ENCODE measurements at places on chromosomes 7 and 10.

GRCh38 chr10:83886871-83887270 lies 252.4 kb upstream of the GHITM start:
- no peak for DNase-seq

DNA sequence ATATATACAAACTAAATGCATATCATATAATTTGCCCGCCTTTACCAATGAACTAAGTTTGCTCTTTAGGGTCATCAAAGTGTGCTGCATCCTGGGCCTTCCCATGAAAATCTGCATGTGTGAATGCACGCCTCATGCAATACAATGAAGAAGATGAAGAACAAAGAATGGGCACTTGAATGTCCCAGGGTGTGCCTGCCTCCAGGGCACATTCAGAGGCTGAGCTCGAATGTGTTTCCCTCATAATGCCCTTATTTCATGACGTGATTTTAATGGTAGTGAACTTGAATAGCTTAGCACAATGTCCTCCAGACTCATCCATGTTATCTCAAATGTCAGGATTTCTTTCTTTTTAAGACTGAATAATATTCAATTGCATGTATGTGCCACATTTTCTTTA lies 824.9 kb downstream of the TNS3 start:
- DNase-seq: no peak

- DNase-seq: peak; percentile 36
Observed at GRCh38 chr7:15463801-15464666, 97.8 kb downstream of the AGMO start.

DNA sequence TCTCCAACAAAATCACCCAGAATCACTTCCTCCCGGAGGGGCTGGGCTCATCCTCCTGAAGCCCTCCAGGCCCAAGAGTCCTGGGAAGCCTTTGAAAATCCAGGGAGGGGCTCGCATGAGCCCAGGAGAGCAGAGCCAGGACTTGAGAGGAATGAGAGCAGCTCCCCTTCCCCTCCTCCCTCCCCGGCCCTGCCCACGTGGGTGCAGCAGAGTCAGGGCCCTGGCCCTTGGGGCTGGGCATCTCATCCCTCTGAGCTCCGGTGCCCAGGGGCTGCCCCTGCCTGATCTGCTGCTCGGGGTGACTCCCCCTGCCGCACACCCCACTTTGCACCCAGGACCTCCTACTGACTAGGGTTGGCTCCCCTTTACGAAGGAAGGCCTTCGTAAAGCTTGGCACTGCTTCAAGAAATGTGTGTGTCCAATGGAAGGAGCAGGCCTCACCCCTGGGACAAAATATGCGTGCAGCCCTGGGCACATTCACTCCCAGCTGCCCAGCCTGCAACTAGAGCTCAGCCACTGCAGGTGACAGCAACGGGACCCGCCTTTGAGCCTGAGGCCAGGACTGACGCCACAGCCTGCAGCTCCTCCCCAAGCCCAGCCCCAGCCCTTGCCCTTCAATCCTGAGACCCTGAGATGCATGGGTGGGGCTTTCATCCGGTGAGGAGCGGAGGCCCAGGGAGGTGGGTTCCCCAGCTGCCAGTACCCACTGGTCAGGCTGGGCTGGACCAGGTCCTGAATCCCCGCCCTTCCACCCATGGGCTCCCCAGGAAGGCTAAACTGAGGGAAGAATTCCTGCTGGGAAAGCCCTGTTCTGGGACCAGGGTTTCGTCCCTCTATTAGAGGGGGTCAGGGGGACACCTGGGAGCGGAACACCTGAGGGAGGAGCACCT lies 21.8 kb downstream of the PWWP2B start:
- DNase-seq: no peak

DNA sequence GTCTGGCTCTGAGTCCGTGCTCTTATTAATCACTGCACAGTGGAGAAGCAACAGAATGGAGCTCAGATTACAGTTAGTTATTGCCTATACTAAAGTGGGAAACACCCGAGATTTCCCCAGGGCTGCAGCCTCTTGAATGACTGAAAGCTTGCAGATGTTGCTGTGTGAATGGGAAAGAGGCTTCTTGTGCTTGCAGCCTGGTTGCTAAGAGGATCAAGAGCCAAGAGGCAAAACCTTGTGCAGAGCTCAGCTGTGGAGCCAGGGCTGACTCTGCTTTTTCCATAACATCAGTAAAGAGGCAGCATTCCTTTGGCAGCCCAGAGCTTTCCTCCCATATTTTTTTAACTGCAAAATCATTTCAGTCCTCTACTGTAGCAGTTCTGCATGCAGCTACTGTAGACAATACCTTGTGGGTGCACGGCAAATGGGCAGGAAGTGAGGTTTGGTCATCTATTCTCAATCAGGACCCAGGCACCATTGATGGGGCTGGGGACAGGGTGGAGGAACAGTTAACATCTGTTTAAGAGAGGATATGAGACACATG lies 86.5 kb downstream of the RALA start:
- peak; percentile 54 for DNase-seq

DNA sequence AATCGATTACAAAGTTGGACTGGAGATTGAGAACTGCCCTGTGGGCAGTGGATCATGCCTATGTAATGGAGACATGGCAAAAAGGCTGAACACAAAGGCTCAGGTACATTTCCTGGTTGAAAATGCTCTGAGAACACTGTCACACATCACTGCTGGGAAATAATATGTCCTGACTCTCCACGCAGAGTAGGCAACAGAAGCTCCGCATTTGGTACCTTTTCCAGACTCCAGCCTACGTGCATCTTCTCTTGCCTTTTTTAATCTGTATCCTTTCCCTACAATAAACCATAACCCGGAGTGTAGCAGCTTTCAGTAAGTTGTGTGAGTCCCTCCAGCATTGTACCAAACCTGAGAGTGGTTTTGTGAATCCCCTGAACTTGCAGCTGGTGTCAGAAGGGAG lies 134.7 kb downstream of the SORBS1 start:
- no peak for DNase-seq

- peak; percentile 88 for DNase-seq
Observed at GRCh38 chr10:63628526-63629362, 107.5 kb downstream of the REEP3 start.

- peak; percentile 35 for DNase-seq
Observed at GRCh38 chr10:44569193-44570091, 184.5 kb upstream of the CXCL12 start.

DNA sequence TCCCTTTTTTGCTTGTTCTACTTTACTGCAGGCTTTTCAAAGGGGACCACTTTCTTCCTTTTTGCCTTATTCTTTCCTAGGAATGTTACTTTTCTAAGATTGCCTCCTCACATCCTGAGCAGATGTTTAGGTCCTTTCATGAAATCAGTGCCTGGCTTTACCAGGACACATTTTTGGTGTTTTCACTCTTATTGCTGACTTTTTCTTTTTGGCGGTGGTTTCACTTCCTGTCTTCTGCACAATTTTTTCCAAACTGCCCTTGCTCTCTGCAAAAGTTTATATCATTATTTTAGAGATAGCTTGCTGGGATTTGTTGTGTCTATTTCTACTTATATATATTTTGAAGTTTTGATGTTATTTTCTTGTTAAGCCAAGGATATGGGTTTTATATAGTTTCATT lies 332.2 kb upstream of the MTPN start:
- no peak for DNase-seq

- peak; percentile 39 for DNase-seq
Observed at GRCh38 chr7:6705959-6706665, 635 bp downstream of the ZNF12 start.

- peak; percentile 63 for DNase-seq
Observed at GRCh38 chr7:149147072-149147751, at the start of gene ZNF398. Gene ZNF398 (plus strand): TSS chr7:149147453. CDS start chr7:149147743, 290 bp downstream.
